ENCODE measurements at places on chromosomes 12 and 14.

DNA sequence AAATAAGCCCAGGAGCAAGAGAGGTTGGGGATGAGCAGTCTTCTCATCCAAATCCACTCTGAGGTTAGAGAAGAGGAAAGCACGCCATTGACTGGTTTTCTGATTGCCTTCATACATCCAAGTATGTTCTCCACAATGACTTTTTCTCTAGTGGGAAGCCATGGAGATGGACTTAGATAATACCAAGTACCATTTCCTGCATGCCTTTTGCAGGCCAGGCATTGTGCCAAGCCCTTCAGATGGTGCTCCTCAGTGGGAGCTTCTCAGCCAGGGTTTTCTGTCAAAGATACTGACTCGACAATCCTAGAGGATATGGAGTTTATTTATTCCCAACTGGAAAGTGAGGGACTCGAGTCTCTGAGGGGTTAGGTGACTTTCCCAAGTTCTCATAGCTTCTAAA is 218.0 kb downstream of the ZFP36L1 start:
- no peak overlapping the region for H3K4me3 ChIP-seq
- H3K27ac ChIP-seq = no peak overlapping the region
- H3K36me3 ChIP-seq = no peaks in the 10 kb centered on the region
- H3K27me3 ChIP-seq = no peaks in the 10 kb centered on the region
- DNase-seq = no peak
- H3K4me1 ChIP-seq = peaks cover 30% of the 10 kb centered on the region

GRCh38 chr14:73467800-73468199 is 9.5 kb upstream of the NUMB start:
- H3K27me3 ChIP-seq = no peaks in the 10 kb centered on the region
- H3K36me3 ChIP-seq = no peaks in the 10 kb centered on the region
- DNase-seq = no peak
- H3K4me3 ChIP-seq = no peak overlapping the region
- H3K27ac ChIP-seq = no peak overlapping the region
- H3K4me1 ChIP-seq = peaks cover 13% of the 10 kb centered on the region

DNA sequence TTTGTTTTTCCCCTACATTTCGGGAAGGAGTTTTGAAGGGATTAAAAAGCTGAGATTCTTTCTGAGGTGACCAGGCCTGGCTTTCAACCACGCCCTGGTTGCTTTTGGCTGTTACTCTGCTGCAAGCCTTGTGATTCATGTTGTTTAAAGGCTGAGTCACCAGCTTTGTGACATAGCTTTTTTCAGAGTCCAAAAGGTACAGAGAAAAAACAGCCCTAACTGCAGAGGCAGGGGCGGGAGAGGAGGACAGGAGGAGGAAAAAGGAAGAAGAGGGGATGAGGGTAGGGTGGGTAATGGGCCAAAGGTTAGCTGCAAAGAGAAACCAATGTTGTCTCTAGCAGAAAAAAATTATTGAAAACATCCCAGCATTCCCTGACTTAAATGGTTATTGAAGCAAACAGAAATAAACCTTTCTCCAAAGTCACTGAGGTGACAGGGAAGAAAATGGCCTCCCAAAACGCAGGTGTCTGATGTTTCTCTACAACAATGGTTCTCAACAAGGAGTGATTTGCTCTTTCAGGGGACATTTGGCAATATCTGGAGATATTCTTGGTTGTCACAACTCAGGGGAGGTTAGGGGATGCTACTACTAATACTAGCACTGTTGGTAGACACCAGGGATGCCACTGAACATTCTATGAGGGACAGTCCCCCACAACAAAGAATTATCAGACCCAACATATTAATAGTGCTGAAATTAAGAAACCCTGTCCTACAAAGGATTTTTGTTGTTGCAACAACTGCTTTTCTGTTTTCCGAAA is 2.1 kb upstream of the UBC start:
- peaks cover 16% of the 10 kb centered on the region for H3K36me3 ChIP-seq
- H3K4me1 ChIP-seq = peaks cover 67% of the 10 kb centered on the region
- H3K4me3 ChIP-seq = peak overlapping the region; percentile 88

DNA sequence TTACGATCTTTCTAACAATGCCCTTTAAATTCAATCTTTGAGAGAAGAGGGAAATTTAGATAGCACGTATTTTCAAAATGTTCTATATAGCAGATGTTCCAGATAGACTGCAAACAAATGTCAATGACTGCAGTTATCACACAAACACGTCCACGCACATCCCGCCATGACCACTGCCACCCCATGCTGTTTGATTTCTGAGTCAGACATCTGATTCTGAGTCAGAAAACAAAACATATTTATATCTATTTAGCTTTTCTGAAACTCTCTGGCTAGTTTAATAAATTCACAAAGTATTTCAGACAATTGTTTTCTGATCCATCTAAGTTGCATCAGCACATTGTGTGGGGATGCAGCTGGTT is 105.9 kb upstream of the BCAT1 start:
- peaks cover 31% of the 10 kb centered on the region for H3K4me1 ChIP-seq
- no peaks in the 10 kb centered on the region for H3K27me3 ChIP-seq
- peak overlapping the region; percentile 73 for H3K27ac ChIP-seq
- H3K4me3 ChIP-seq = peak overlapping the region; percentile 14
- DNase-seq = no peak

GRCh38 chr12:51788876-51789275 is 59.6 kb downstream of the FIGNL2 start:
- H3K4me1 ChIP-seq = no peaks in the 10 kb centered on the region
- no peak for DNase-seq
- no peak overlapping the region for H3K27ac ChIP-seq
- H3K4me3 ChIP-seq = no peak overlapping the region
- H3K36me3 ChIP-seq = no peaks in the 10 kb centered on the region

DNA sequence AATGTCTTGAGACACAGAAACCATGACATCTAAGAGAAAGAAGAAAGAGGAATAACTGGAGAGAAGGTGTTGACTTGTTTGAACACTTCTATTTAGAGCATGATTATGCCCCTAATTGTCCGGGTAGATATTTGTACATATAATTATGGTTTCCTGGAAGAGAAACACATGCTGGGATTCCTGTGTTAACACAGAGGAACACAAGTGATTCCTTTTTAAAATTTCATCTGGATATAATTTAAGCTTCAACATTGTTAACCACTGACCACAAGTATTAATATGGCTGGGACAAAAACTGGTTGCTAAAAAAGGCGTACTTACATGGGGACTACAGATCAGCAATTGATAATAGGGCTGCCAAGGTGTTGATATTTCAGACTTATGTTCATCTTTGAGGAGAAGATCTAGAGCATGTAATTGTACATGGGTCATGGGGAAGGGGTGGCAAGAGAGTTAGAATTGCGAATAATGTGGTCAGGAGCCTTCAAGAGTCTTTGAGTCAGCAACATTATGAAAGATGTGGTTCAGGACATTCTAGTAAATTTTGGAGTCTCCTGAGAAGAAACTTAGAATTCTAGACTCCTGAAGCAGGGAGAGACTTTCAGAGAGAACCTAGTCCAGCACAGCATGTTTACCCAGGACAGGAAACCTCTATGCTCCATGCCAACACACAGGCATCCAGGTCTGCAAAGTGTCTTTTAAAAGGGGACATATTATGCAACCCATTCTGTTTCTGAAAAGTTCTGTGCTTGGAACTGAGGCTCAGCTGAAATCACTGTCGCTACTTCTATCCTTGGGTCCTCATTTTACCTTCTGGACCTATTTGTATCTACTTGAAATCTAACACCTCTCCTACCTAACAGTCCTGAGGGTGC is 56.5 kb downstream of the SLC38A1 start:
- H3K4me3 ChIP-seq = no peak overlapping the region
- peaks cover 31% of the 10 kb centered on the region for H3K4me1 ChIP-seq
- H3K27me3 ChIP-seq = no peaks in the 10 kb centered on the region
- H3K27ac ChIP-seq = no peak overlapping the region

- DNase-seq = no peak
- H3K4me1 ChIP-seq = no peaks in the 10 kb centered on the region
- no peaks in the 10 kb centered on the region for H3K27me3 ChIP-seq
- H3K36me3 ChIP-seq = no peaks in the 10 kb centered on the region
- H3K4me3 ChIP-seq = no peak overlapping the region
Measured at GRCh38 chr12:7751394-7751793, 4.2 kb upstream of the CLEC4C start.

DNA sequence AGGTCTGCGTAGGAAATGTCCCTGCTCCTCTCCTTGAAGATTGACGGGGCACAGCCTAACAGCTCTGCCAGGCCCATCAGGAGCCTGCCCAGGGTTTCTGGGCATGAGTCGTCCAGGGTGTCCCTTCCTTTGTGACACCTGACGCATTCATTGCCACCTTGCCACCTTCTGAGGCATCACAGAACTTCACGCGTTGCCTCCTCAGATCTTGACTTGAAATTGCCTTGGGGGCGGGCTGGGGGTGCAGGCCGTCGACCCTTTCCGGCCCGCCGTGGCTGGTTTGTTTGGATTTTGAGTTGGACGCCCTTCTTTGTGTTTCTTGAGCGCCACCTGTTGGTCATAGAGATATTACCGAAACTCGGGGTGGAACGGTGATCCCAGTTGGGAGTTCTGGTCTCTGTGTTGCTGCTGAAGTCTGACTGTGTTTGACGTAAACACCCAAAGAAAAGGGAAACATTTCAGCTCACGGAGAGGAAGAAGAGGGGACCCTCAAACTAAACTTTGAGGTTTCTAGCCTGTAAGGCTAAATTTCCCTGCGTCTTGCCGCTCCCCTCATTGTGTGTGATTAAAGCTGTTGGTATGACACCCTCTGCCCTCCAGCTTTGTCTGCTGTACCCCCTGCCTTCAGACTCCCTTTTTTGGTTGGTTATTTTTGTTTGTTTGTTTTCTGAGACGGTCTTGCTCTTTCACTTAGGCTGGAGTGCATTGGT is 44.6 kb downstream of the MLXIP start:
- no peak for DNase-seq
- H3K4me3 ChIP-seq = no peak overlapping the region
- H3K4me1 ChIP-seq = peaks cover 19% of the 10 kb centered on the region
- peaks cover 12% of the 10 kb centered on the region for H3K36me3 ChIP-seq
- H3K27me3 ChIP-seq = no peaks in the 10 kb centered on the region

GRCh38 chr12:94080341-94081009 is 67.9 kb upstream of the PLXNC1 start:
- no peak overlapping the region for H3K27ac ChIP-seq
- H3K4me1 ChIP-seq = peaks cover 8% of the 10 kb centered on the region

DNA sequence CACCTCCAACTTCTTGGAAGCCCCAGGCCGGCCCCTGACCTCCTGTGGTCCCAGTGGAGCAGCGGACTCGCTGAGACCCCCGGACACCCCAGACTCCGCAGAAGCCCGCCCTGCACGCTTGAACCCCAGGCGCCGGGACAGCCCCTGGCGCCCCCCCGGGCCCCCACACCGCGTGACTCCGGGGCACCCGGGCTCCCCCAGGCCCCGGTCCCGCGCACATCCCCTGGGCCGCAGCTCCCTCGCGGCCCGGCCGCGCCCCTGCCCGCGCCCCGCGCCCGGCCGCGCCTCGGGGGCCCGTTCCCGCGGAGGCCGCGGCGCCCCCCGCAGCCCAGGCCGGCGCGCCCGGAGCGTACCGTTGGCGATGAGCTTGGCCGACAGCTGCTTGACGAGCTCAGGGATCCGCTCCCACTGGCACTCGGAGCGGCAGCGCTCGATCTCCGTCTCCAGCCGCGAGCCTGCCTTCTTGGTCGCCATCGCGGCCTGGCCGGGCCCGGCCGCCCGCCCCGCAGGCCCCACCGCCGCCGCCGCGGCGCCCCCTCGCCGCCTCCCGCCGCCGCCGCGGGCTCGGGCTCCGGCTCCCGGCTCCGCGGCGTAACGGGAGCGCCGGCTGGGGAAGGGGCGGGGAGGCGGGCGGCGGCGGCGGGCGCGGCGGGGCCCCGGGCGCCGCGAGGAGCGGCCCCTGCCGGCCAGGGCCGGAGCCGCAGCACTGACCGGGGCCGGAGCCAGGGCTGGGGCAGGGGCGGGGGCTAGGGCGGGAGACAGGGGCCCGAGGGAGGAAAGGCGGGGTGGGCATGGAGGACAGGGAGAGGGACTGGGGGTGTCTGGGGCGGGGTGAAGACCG is at the start of gene TTC7B:
Gene TTC7B, minus strand, starts transcription at position 609 of the 841 bp plus-strand sequence. Its CDS starts 135 bp downstream, at position 474.
- no peaks in the 10 kb centered on the region for H3K27me3 ChIP-seq
- peaks cover 18% of the 10 kb centered on the region for H3K4me1 ChIP-seq
- no peak within 1 kb of the TSS for H3K27ac ChIP-seq
- H3K4me3 ChIP-seq = peak within 1 kb of the TSS; percentile 61
- no peak for DNase-seq

- H3K36me3 ChIP-seq = no peaks in the 10 kb centered on the region
- no peak for DNase-seq
- peaks cover 3% of the 10 kb centered on the region for H3K27me3 ChIP-seq
- H3K4me1 ChIP-seq = peaks cover 12% of the 10 kb centered on the region
Measured at GRCh38 chr12:54561164-54561563, 11.8 kb downstream of the PDE1B start.

GRCh38 chr14:30553311-30553989 is 5.5 kb upstream of the G2E3 start:
- peaks cover 6% of the 10 kb centered on the region for H3K27me3 ChIP-seq
- H3K36me3 ChIP-seq = no peaks in the 10 kb centered on the region
- peaks cover 4% of the 10 kb centered on the region for H3K4me1 ChIP-seq
- no peak overlapping the region for H3K27ac ChIP-seq
- no peak overlapping the region for H3K4me3 ChIP-seq
- no peak for DNase-seq

DNA sequence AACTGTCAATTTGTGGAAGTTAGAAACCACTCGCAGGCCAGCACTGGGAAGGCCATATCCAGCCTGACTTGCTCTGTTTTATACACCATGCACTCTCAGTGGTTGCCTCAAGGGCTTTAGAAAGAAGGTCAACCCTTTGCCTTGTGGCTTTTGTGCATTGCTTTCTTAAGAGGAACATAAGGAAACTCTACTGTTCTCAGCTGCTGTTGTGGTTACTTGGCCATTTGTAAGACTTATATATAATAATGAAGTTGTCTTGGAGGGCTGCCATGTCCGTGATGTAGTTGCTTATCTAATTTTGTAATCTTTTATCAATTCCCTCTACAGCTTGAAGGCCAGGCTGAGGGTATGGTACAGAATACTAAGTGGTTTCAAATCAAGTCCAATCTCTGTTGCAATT is 637.8 kb downstream of the DIO2 start:
- no peak for DNase-seq
- H3K4me3 ChIP-seq = no peak overlapping the region
- no peaks in the 10 kb centered on the region for H3K27me3 ChIP-seq

DNA sequence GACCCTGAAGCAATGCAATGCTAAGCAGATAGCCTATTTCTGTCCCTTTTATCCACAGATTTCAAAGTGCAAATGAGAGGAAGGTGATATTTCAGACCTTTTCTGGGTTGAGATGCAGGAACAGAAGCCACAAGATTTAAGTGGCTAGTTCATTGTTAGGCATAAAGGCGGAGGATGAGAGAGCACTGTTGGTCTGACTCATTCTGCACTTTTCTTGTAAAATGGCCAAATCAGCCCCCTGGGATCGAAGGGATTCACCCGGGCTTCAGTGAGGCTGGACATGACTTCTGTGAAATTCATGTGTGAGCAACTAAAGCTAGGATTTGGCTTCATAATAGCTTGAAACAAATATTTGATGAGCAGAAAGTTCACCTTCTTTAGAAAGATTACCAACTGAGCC is 101.9 kb upstream of the OVCH1 start:
- no peaks in the 10 kb centered on the region for H3K4me1 ChIP-seq
- H3K4me3 ChIP-seq = no peak overlapping the region
- H3K36me3 ChIP-seq = no peaks in the 10 kb centered on the region
- H3K27ac ChIP-seq = no peak overlapping the region

GRCh38 chr12:12872139-12872933 is 19.0 kb upstream of the GPRC5A start:
- H3K27me3 ChIP-seq = no peaks in the 10 kb centered on the region
- no peak overlapping the region for H3K4me3 ChIP-seq
- H3K27ac ChIP-seq = peak overlapping the region; percentile 19
- peaks cover 14% of the 10 kb centered on the region for H3K4me1 ChIP-seq
